ENCODE measurements at places on chromosomes 3 and 15.

DNA sequence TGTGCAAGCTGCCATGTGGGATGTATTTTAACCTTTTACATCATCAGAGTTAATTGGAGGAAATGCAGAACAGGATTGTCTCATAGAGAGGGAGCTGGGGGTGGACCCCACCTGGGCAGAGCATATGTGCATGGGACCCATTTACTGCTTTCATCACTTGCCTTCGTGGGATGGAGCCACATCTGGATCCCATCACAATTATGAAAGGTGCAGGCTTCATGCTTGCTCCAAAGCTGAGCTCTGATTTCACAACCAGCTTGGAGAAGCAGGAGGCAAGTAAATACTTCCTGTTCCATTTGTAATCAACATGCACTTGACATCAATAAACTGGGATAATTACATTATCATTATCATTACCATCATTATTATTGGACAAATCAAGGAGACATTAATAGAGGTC is 161.9 kb downstream of the ALDH1A2 start:
- DNase-seq, result no peak

DNA sequence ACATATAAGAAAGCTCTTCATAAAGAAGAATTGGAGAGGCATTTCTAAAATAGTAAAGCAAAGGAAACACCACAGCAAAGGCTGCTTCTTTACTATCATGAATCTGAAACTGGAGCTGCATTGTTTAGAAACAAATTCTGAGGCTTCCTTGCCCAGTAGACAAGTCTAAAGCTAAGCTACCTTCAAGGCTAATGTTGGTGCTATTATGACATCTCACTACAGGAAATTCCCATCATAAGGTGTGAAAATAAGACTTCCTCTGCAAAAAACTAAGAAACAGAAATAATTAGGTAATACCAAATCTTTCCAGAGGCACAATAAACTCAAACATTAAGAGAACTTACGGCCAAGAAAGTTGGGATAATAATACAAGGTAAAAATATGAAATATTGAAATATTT is 89.9 kb upstream of the P3H2 start:
- no peak for DNase-seq

GRCh38 chr15:29934251-29934650 is 112.0 kb upstream of the TJP1 start:
- peak; percentile 35 for DNase-seq

- peak; percentile 68 for DNase-seq
These were observed 42.8 kb upstream of the RAF1 start for GRCh38 chr3:12706504-12707253.

GRCh38 chr3:18077128-18077840 is 334.9 kb upstream of the TBC1D5 start:
- DNase-seq, result no peak

GRCh38 chr3:162334537-162334936 is 837.9 kb downstream of the OTOL1 start:
- DNase-seq, result no peak

DNA sequence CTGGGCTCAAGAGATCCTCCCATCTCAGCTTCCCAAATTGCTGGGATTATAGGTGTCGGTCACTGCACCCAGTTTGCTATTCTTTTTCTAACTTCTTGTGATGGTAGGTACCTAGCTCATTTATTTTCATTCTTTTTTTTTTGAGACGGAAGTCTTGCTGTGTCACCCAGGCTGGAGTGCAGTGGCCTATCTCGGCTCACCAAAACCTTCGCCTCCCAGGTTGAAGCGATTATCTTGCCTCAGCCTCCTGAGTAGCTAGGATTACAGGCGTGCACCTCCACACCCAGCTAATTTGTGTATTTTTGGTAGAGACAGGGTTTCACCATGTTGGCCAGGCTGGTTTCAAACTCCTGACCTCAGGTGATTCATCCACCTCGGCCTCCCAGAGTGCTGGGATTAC is 30.1 kb upstream of the RAD51 start:
- no peak for DNase-seq

DNA sequence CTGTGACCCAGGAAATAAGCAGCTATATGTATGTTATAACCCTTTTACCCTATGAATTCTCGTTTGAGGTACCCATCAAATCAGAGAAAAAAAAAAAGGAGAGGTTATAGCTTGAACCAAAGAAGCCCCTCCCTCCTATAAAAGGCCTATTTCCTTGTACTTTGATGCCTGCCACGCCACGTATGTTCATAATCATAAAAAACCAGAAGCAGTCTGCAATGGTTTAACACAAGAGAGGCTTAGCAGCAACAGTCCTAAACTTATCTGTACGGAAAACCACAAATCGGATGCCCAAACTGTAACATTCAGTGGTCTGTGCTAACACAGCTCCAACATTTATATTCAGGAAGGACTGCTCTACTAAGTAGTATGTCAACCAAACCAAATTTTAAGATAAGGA is 21.2 kb downstream of the CCR8 start:
- no peak for DNase-seq

GRCh38 chr3:11185564-11186317 is 31.4 kb downstream of the HRH1 start:
- DNase-seq, result peak; percentile 93

DNA sequence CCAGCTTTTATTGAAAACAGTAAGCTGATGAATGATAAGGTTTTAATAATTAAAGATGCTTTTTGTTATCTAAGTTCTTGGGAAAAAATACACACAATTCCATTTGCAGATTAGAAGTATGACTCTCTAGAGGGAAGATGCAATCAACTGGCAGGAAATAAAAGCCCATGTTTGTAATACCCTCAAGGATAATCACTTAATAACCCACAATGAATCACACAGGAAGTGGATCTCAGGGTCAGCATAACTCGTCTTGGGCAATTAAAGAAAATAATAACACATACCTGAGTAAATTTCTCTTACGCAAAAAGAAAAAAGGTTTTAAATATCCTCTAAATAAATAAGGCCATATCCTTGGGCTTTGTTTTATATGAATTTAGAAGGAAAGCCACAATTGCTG is 9.4 kb upstream of the EID1 start:
- peak; percentile 43 for DNase-seq

DNA sequence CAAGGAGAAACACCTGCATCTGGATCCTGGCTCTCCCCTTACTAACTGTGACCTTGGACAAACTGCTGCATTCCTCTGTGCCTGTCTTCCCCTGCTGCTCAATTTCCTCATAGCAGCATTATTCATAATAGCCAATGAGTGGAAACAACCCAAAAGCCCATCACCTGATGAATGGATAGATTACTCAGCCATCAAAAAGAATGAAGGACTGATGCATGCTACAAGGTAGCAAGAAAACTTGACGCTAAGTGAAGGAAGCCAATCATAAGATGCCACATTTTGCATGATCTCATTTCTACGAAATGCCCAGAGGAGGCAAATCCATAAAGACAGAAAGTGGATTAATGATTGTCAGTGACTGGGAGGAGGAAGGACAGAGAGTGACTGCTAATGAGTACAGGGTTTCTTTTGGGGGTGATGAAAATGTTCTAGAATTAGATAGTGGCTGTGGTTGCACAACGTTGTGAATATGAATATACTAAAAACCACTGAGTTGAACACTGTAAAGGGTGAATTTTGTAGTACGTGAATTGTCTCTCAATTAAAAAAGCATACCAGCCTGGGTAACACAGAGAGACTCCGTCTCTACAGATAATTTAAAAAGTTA is 11.2 kb downstream of the IGDCC4 start:
- no peak for DNase-seq

GRCh38 chr3:194069421-194070219 is 66.3 kb upstream of the HES1 start:
- peak; percentile 37 for DNase-seq

GRCh38 chr3:177346878-177347277 is 149.6 kb upstream of the TBL1XR1 start:
- no peak for DNase-seq

DNA sequence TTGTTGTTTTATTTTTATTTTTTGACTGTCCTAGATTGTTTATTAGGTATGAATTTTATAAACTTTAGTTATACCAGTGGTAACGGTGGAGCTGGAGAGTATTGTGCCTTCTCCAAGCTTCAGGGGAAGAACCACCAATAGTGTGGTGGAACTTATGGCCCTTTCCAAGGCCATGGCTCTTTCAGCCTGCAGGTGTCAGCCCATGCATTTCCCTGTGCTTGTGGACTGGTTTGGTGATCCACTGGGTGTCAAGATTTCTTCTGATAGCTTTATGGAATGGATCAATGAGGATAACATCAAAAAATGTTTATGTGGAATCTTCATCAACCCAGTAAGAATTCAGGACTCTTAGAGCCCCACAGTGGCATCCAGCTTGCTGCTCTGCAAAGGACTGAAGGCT is 19.2 kb upstream of the SCAMP5 start:
- DNase-seq, result no peak

GRCh38 chr15:77553257-77553656 is 79.5 kb downstream of the LINGO1 start:
- DNase-seq, result no peak

GRCh38 chr15:48565560-48566482 is 79.7 kb downstream of the FBN1 start:
- peak; percentile 68 for DNase-seq

DNA sequence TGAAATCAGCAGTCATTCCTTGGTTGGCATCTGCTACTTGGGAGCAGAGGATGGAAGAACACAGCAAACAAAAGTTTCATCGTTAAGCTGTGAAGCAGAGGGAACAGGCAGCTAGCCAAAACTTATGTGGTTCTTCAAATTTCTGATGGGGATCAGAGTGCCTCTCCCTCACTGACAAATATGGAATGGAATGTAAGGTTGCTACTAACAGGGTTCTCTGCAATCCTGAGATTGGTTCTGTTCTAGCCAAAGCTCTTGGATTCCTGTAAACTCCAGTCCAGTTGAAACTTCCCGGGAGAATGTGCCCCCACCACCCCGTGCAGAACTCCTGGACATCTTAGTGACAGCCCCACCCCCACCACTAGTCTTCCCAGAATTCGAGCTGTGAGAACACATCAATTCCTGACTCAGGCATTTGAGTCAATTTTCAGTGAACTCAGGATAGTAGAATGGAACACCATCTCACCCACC is 55.9 kb upstream of the PHLDB2 start:
- peak; percentile 82 for DNase-seq

DNA sequence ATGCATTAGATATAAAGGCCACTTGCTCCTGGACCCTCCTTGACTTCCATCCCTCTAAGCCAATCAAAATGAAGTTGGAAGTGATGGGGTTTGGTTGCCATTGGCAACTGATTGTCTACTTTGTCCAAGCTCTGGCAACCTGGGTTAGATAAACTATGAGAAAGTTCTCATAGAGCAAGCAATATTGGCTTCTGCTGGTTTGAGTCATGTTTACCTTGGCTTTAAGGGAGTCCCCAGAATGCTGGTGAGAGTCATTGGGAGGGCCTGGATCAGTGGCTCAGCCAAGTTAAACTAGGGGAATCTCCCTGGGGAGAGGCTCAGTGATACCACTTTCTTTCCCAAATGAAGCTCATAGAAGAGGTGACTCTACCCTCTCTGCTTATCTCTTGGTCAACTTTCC is 176.3 kb upstream of the ROPN1 start:
- no peak for DNase-seq

DNA sequence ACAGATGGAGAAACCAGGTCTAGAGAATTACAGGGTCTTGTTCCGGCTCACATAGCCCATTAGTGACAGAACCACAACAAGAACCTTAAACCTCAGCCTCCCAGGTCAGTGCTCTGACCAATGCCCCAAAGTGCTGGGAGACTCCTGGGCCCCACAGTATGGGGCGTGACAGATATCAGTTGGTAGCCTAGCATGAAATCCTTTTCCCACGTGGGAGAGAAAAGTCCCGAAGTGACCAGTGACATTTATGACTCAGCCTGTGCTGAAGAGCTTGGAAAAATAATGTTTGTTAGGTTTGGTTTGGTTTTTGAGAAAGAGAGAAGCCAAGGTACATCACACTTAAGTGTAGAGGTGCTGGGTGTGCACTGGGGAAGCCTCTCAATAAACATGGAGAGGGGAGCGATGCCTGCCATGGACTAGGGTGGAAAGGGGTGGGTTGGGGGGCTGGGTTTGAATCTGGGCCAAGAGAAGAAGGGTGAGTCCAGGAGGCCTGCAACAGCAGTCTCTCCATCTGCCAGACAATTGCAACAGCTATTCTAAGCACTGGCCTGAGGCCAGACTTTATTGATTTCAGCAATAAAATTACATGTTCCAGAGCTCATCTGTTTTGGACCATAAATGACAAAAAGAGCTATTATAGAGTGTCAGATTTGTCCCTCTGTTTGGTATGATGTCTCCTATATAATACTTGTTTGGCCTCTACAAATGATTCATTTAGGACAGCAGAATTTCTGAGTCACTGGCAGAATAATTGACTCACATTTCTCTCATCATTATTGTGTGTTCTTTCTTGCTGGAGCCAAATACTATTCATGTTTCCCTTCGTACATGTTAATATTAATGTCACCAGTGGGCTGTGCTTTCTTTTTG is 43.4 kb downstream of the C2CD4A start:
- DNase-seq, result peak; percentile 62

- DNase-seq, result no peak
These were observed 3.8 kb downstream of the MPI start for GRCh38 chr15:74893627-74894026.

GRCh38 chr3:143132246-143132980 is 12.8 kb downstream of the CHST2 start:
- no peak for DNase-seq

DNA sequence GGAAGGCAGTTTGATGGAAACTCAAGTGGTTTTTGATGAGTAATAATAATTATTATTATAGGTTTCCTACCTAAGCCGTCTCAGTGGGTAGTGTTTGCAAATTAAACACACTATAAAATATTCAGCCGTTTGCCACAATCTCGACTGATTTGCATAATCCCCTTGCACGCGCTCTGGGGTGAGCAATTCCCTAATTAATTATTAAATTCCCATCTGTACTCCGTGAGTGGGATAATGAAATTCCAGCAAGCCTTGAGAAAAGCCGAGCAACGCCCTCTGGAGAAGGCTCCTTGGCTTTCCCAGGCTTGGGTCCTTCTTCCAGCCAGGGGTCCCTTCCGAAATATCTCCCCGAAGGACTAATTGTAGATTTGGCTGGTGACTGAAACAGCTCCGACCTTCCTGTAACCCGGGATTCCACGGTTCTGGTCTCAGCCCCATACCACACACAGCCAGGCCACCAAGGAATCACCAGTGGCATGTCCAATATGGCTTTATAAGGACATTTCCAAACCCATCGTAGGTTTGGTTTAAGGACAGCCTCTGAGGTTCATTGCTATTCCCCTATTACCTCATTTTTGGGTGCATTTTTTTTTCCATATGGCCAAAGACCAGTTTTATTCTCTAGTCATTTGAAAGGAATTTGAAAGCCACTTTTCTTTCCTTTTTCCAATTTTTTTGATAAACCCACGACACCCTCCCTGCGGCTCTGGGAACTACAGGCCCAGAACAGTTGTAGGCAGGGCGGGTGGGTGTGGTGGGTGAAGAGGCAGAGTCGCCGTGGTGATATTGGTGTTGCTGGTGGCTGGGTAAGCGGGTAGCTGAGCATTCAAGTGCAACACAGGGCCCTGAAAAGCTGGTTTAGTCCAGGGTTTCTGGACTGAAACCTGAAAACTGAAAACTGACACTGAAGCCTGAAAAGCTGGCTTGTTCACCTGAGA is 33.2 kb upstream of the RGMA start:
- peak; percentile 48 for DNase-seq

GRCh38 chr3:170233530-170233929 is 11.3 kb downstream of the PRKCI start:
- peak; percentile 74 for DNase-seq

GRCh38 chr3:157335233-157336076 is 101.2 kb upstream of the PTX3 start:
- DNase-seq, result no peak

GRCh38 chr3:29731050-29731449 is 450.2 kb downstream of the RBMS3 start:
- DNase-seq, result no peak
